ENCODE measurements at places on chromosomes 1 and 21.

DNA sequence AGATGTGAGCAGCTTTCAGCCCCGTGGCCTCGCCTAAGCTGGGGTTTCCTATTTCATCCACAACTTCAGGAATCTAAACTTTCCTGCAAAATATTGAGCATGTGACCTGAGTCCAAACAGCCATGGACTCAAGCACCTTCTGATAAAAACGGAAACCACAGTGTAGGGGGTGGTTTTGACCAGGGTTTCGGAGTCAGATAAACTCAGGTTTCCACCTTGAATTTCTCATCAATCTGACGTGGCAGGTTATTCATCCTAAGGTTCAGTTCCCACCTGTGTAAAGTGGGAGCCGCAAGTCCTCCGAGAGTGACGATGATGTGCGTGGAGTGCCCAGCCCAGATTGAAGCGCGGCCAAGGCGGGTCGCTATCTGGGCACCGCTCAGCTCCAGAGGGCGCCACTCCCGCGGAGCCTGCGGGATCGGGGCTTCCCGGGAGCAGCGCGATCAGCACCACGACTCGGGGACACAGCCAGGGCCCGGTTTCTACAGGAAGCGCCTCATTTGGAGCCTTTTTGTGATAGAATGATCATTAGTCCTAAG is 871 bp upstream of the ETS2 start:
- no peak for DNase-seq

- no peak for DNase-seq
Measured at GRCh38 chr21:29232530-29233255, 66.0 kb upstream of the BACH1 start.

- no peak for DNase-seq
Measured at GRCh38 chr1:241105147-241105546, 251.9 kb downstream of the RGS7 start.

- DNase-seq = peak; percentile 84
Measured at GRCh38 chr1:207868774-207869721, 41.9 kb downstream of the CD34 start.

GRCh38 chr21:38380481-38381137 is 117.7 kb downstream of the ERG start:
- DNase-seq = no peak

GRCh38 chr1:107344268-107344760 is 203.5 kb downstream of the NTNG1 start:
- no peak for DNase-seq

DNA sequence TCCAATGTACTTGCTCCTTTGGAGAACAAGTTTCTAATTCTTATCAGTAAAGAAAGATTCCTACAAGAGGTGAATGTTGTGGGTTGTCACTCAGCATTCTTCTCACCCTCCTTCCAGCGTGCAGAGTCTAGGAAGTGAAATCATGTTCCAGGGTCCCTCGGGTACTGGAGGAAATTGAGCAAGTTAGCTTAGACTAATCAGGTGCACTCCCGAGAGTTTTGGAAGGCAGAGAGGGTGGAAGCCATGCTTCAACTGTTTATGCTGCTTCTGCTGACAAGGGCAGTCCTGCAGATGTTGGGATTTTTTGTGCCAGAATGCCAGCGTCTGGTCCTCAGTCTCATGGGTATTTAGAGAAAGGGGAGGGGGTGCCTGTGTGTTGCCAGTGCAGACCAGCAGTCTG is 5.3 kb upstream of the C1orf115 start:
- no peak for DNase-seq

DNA sequence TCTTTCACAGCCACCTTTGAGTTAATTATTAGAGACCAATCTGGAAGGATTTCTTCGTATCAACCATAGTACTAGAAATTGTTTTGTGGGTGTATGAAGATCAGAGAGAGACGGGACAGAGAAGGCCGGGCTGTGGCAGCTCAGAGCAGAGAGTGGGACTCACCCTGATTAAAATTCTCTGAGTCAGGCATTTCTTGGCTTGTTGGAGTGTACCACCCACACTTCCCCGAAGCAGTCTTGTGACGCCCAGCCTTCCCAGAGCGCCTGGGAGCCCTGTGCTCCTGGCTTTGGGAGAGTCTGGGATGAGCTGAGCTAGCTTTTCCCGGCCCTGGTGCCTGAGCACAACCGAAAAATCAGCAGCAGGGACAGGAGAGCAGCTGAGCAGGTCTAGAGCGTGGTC is 19.4 kb downstream of the PLEKHM2 start:
- no peak for DNase-seq

DNA sequence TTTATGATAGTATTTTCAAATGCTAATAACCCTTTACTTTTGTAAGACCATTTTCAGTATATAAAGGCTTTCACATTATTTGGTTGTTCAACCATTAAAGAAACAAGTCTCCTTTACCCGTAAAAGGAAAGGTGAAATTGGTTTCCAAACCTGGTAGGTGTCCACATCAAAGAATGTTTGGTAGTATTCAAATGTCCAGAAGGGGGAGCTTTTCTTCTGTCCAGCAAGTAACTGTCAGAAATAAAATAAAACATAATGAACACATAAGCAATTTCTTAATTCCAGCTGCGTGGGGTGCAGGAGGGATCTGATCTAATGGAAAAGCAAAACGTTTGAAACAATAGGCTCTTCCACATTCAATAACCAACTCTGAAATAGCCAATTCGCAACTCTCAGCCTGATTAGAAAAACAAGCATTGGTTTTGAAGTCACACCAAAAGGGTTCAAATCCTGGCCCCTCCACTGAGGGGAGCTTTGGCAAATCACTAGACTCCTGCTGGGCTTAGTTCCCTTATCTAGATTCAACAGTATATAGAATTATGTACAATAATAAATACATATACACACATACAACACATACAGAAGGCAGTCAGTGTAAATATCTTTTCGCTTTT is 11.0 kb downstream of the YIPF1 start:
- DNase-seq = no peak

DNA sequence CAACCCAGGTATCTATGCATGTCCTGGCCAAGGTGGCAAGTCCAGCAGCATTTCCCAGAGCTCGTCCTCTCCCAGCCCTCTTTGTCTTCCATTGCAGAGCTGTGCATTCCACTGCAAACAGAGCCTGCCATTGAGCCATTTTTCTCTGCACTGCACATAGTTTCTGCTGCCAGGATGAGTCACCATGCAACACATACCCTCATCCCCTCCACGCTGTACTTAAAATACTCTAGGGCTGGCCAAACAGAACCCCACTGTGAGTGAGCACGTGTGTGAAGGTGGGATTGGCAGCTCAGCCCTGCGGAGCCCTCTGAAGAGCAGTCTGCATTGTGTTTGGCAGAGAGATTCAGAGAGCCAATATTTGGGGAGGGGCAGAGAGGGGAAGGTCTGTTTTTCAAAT is 3.9 kb upstream of the ATP1B1 start:
- DNase-seq = no peak

- no peak for DNase-seq
Measured at GRCh38 chr1:223678841-223679240, 13.3 kb upstream of the CAPN8 start.

DNA sequence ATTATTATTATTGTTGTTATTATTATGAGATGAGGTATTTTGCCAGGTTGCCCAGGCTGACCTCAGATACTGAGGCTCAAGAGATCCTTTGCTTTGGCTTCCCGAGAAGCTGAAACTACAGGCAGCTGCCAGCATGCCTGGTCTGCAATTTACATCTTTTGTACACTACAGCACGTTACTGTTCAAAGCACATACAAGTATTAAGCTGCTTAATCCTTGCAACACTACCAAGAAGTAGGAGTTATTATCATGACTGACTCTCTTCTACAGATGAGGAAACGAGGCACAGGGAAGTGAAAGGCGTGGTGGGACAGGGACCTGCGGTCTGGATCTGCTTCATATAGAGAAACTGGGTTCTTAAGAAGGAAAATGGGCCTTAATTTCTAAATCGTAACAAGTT is 11.6 kb downstream of the ERG start:
- DNase-seq = no peak

DNA sequence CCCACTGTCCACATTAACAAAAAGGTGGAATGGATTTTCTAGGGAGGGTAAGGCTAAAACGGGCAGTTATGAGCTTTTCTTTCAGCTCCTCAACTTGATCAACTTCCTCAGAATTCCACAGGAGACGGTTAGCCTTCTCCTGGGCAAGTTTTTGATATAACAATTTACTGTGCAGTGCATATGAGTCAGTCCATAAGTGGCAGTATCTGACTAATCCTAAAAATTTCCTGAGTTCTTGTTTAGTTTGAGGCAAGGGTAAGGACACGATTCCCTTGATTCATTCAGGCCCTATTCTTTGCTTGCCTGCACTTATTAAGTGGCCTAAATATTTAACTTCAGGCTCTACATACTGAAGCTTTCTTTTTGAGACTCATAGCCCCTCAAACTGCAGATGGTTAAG is 6.2 kb upstream of the AADACL3 start:
- DNase-seq = no peak

DNA sequence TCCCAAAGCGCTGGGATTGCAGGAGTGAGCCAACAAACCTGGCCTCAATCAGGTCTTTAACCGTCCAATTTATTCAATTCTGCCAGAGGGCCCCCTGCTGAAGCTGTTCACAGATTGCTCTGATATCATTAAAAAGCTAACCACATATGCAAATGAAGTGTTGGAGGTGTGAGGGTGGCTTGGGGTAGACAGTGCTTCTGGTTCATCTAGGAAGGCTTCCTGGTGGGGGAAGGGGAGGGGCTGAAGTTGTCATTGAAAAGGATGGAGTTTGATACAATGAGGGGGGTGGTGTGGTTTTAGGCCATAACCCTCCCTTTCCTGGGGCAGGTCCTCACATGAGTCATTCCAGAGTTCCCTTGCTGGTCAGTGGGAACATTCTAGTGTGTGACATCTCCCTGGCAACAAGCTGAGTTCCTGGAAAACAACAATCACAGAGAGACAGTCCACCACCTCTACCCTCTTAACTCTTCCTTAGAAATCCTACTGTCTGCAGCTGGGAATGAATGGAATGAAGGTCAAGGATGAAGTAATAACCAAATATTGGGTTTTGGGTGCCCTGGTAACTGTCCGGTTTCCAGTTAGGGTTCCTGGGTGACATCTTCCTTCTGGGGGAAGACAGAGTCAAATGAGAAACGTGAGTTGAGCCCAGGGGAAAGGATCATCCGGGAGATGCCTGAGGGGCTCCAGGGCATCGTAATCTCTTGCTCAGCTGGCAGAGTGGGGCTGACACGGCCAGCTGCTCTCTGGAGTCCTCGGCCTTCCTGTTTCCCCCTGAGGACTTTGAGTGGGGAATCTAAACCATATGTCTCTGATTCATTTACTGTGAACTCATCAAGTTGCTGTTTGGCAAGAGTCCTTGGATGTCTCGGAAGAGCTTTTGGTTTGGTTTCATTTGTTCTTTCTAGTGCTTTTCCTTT is 32.2 kb downstream of the BATF3 start:
- peak; percentile 36 for DNase-seq

- peak; percentile 43 for DNase-seq
Measured at GRCh38 chr1:33088119-33088906, 7.4 kb downstream of the AZIN2 start.
